ENCODE measurements at places on chromosomes 6 and 20. TPM values are rescaled to one million over a fixed set of nuclear protein-coding genes. Genes with fewer than 3 reads are reported as not detected.

GRCh38 chr20:40686434-40686882 lies 2.6 kb downstream of the MAFB start:
- DNase-seq, result no peak

DNA sequence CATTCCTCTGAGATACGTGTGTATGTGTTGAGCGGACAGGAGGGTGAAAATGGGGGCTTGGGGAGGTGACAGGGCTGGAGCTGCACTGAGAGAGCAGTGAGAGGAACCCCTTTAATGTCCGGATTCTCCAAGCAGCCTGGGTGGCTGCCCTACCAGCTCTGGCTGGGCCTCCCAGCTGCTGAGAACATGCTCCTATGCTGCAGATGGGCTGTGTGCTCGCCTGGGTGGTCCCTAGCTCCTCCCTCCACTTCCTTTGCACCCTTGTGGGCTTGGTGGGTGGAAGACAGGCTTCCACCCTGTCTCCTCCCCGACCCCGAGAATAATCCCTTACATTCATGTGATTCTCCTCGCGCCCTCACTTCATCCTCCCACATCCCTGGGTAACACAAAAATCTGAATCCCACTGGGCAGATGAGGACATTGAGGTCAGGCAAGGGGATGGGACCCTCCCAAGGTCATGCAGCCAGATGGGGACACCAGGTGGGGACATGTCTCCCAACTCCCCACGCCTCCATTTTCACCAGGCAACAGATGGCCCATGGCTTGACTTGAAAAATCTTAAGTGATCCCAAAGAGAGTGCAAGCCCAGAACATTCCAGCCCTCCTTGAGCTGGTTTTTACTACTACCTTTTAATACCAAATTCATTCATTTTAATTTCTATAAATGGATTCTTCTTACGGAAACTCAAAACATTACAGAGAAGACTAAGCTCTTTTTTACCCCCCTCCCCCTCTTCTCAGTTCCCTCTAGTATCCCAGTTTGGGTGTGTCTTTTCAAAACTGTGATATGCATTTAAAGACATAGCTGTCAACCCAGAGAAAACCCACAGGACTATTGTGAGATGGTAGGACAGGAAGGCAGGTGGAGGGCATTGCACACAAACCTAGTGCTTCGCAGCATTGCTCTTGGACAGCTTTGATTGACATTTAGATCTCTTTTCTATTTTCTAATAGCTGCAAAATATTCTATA lies 5.0 kb upstream of the PDRG1 start:
- no peak for DNase-seq

DNA sequence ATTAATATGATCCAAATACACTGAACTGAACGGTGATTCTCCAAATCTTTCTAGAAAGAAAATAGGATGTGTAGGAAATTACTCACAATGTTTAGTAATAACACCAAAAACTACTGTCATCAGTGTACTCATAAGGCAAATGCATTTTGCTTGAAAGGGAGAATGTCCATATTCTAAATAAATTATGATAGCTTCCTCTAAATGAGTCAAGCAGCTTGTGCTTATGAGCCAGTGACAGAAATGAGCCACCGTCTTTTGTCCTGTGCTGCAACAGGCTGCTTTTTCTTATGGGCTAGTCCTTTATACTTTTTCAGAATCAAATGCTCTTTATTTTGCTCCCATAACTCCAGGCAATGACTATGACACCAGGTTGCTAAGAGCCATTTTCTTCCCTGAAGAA lies 4.5 kb upstream of the ZNF451 start:
- DNase-seq, result no peak

Gene CGA
- not detected for total RNA-seq

DNA sequence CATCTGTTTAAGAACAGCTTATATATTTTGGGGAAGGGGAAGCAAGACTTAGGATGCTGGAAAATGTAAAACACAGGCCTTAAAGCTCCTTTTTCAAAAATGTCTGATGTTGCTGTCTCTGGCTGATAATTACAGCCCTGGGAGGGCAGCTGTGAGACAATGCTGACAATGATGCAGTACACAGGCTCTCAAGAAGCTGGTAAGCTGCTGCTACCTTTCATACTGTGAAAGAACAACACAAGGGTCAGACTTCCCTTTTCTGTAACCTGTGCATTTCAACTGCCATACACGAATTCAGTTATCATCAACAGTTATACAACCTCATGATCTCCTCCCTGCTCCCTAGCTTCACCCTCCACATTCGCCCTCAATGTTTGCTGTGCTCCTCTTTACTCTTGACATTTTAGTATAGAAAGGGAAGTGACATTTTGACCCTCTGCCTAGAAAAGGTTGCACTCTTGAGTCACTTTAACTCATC lies 25.2 kb downstream of the MAP7 start:
- DNase-seq, result peak; percentile 62

Gene KCNB1
- total RNA-seq, result under 0.01 TPM

GRCh38 chr6:42901538-42901957 lies 14.3 kb upstream of the PTCRA start:
- DNase-seq, result peak; percentile 54

- DNase-seq, result no peak
Measured at GRCh38 chr20:12016291-12016690, 98.6 kb downstream of the BTBD3 start.

DNA sequence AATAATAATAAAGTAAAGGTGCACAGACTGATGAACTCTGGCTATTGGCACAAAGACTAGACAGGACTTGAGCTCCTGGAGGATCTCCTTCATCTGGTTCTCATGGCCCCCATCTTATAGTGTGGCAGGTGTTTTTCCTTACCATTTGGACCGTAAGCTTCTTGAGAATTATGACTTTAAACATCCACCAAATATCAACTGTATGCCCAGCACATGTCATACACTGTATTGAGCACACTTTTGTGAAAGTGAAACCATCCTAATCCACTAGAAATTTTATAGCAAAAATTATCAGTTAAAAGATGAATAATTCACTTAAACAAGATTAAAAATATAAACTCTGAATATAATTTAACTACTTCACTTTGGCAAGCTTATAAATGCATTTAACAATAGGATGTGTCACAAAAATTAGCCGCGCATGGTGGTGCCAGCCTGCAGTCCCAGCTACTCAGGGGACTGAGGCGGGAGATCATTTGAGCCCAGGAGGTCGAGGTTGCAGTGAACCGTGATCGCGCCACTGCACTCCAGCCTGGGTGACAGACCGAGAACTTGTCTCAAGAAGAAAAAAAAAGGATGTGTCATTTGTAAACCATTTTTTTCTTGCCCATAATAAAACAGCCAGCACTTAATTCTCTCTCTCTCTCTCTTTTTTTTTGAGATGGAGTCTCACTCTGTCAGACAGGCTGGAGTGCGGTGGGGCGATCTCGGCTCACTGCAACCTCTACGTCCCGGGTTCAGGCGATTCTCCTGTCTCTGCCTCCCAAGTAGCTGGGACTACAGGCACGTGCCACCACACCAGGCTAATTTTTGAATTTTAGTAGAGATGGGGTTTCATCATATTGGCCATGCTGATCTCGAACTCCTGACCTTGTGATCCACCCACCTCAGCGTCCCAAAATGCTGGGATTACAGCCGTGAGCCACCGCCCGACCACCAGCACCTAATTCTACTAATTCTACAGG lies 9.1 kb downstream of the HIVEP2 start:
- DNase-seq, result no peak

GRCh38 chr6:63883597-63883996 lies 248.0 kb downstream of the PHF3 start:
- no peak for DNase-seq

DNA sequence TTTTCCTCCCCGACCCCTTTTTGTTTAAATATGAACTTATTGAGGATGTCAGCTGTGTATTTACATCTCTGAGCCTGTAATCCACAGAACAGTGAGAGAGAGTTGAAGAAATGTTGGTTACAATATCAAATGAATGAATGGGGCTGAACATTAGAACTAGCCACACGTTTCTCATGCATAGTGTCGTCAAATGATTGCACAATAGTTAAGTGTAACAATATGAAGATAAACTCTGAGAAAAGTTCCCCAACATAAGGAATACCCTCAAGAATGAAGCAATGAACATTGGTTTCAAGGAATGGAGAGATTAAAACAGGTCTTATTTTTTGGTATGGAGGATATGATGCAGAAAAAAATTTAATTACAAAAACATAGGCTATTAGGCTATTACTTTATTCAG lies 100.5 kb upstream of the DTNBP1 start:
- no peak for DNase-seq

Gene HLA-DQB1
- 2.7 TPM for total RNA-seq

Measured in hematopoietic multipotent progenitor cell (in vitro differentiated cells).